ENCODE measurements at places on chromosomes 12 and 14.
A peak's percentile ranks its signal among the peaks of the same experiment; 100 is the strongest.

- peak; percentile 86 for DNase-seq
Observed at GRCh38 chr12:69154585-69155363, 84.6 kb upstream of the CPSF6 start.

GRCh38 chr12:45278447-45278846 is 62.6 kb downstream of the ANO6 start:
- DNase-seq: no peak

GRCh38 chr12:127657036-127657435 is 609.9 kb upstream of the TMEM132C start:
- no peak for DNase-seq

- DNase-seq: no peak
Observed at GRCh38 chr14:22599349-22599748, 1.2 kb downstream of the ABHD4 start.

DNA sequence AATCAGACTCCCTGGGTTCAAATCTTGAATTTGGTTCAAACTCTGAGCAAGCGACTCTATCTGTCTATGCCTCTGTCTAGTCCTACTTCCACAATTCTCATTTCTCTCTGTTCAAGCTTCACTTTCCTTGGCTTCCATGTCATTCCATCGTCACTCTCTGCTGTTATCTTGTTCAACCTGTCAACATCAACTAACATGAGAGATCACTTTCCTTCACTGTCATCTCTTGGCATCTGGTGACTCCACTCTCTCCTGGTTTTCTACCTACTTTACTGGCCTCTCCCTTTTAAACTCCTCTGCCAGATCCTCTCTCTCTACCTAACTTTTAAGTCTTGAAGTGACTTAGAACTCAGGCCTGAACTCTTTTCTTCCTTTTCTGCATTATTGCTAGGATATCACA is 240.2 kb downstream of the BCAT1 start:
- DNase-seq: no peak

DNA sequence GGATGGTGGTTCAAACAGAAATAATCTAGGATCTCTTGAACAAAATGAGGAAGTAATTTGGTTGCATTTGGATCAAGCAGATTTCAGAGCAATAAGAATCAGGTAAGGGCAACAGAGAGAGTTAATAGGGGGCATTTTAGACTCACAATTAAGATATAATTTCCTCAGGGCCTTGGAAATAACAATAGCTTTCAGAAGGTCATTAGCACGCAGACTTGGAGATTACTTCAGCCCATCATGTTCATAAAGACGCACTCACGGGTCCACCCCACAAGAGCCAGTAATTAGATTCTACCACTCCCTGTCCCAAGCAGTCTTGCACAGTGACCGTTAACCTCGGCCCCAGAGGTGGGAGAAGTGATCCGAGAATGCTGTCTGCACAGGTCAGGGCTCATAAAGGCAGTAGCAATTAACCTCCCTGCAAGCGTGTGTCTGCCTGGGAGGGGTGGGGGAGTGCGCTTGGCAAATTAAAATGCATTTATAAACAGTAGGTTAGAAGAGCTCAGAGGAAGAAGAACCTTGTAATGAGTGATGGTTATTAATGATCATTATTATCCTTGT is 125.7 kb upstream of the CCDC196 start:
- no peak for DNase-seq

Data from aorta (tissue), 5 donors.